ENCODE measurements at places on chromosomes 6 and 20.

- DNase-seq, result no peak
Measured at GRCh38 chr20:38228436-38228835, 32.1 kb downstream of the KIAA1755 start.

GRCh38 chr20:10718661-10719060 is 44.9 kb upstream of the JAG1 start:
- no peak for DNase-seq

GRCh38 chr20:50335866-50336265 is 145.2 kb downstream of the CEBPB start:
- DNase-seq, result no peak

DNA sequence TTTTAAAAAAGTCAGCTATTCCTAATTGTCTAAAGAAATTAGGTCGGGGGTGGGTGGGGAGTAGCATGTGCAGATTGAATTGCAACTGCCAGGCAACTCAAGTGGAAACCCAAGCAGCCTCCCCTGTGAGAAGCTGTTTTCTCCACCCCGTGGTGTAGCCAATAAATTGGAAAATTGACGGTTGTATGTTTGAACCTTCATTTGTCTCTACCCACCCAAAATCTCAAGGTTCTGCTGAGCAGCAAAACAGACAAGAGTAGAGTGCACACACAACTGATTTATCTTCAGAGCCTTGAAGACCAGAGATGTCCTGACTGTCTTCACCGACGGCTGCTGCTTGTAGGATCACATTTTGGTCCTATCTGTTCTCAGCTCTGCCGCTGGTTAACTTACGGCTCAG is 88.5 kb downstream of the DTD1 start:
- DNase-seq, result no peak

DNA sequence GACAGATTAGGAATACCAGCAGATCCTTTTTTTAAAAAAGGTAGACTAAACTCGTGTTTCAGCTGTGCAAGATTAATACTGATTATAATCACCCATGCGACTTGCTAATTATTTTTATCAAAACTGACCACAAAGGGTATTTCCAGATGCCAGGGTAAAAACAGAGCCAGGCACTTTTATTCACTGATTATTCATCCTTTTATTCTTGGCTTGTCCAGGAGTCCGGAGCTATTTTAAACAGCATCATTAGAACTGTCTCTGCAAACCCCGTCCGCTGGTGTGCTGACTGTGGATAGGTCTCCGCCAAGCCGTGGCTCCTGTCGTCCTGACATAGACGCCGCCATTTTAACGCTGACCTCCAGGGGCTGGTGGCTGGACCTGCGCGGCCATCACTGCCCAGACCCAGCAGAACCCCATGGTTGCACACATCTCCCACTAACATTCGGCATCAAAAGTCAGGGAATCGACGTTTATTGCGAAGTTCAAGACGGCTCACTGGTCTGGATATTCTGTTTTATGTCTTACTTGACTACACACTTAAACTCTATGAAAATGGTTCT is 364.8 kb downstream of the THBS2 start:
- DNase-seq, result no peak

- DNase-seq, result no peak
Measured at GRCh38 chr20:3659492-3660261, 3.5 kb downstream of the GFRA4 start.

DNA sequence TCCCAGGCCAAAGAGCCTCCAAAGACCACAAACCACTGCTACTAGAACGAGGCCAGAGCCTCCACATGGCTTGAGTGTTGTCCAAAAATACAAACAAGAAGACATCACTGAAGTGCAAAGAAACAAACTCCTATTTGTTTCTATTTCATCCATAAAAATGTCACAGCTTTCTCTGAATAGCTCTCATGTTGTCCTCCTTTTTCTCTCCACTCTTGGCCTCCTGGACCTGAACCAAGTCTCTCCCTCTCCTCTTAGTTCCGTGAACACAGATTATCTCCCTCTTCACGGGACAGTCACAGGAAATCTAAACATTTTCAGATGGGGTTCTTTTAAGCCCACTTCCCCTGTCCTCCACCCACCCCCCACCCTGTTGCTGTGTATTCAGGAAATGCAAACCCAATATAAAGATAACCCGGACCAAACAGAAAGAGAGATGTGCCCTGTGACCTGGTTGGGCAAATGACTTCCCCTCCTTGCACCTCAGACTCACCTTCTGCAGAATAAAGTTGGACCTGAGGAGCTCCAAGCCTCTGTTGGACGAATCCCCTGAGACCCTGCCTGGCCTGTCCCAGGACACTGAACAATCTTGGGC is 75.8 kb upstream of the MRPS10 start:
- no peak for DNase-seq

DNA sequence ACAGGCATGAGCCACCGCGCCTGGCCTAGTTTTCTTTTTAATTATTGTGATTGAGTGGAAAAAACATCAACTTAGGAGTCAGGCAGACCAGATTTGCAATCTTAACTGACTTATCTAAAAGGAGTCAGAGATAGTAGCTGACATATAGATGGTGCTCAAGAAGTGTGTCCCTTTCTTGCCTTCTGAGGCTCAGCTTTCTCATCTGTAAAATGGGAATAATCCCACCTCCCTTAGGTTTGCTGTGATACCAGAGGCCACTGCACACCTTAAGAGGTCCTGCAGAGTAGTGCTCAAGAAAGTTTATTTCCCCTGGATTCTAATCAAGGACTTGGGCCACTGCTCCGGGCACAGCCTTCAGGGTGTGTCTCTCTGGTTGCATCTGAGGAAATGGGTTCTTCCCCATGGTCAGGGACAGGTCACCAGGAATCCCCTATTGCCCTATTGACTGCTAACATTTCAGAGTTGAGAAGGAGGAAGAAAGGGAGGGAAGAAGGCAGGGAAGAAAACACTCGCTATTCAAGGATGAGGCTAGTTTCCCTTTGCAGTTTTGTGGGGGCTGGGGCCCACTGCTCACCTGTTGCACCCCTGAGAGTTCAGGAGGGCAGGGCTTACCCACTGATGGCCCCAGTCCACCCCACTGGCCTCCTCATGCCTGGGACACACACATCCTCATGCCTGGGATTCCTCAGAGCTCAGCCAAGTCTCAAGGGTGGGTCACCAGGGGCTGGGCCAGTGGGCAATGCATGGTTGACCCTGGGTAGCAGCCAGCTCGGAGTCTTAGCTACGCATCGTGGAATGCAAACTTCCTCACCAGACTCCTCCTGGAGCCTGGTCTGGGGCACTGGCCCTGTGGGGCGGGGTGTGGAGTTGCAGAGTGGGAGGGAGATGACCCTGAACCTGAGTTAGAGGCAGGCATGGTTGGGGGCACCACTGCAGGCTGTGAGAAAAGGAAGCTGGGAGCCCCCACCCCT is 21.2 kb downstream of the C6orf132 start:
- no peak for DNase-seq

- DNase-seq, result no peak
Measured at GRCh38 chr6:1625794-1626435, 16.2 kb downstream of the FOXC1 start.

DNA sequence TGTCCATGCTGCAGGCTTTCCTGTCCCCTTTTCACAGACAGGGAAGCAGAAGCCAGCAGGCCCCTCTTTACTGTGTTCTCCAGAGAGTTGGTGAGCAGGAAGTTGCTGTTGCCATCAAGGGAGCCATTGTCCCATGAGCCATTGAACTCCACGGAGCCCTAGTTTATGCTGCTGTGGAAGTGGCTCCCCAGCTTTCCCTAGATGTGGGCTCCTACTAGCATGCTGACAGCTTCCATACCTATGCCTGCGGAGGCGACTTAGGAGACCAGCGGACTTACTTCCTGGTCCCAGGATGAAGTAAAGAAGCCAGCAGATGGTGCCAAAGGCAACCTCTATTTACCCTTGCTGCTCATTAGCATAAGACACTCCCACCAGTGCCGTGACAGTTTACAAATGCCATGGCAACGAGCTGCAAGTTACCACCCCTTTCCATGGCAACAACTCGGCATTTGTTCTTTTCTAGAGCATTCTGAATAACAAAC is 30.8 kb upstream of the FKBP1A start:
- DNase-seq, result no peak

- DNase-seq, result no peak
Measured at GRCh38 chr6:49110916-49111315, 352.1 kb downstream of the MMUT start.

- DNase-seq, result no peak
Measured at GRCh38 chr20:11867291-11867919, 50.3 kb upstream of the BTBD3 start.

GRCh38 chr20:23477223-23477622 is 13.7 kb upstream of the CST8 start:
- no peak for DNase-seq

DNA sequence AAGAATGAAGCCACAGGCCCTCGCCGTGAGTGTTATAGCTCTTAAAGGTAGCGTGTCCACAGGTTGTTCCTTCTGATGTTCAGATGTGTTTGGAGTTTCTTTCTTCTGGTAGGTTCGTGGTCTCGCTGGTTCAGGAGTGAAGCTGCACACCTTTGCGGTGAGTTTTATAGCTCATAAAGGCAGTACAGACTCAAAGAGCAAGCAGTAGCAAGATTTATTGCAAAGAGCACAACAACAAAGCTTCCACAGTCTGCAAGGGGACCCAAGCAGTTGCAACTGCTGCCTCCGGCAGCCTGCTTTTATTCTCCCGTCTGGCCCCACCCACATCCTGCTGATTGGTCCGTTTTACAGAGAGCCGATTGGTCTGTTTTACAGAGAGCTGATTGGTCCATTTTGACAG is 5.2 kb downstream of the HIVEP1 start:
- no peak for DNase-seq

- no peak for DNase-seq
Measured at GRCh38 chr6:125231133-125231532, 70.6 kb downstream of the HDDC2 start.

- peak; percentile 65 for DNase-seq
Measured at GRCh38 chr20:956330-956951, 40.3 kb upstream of the ANGPT4 start.

DNA sequence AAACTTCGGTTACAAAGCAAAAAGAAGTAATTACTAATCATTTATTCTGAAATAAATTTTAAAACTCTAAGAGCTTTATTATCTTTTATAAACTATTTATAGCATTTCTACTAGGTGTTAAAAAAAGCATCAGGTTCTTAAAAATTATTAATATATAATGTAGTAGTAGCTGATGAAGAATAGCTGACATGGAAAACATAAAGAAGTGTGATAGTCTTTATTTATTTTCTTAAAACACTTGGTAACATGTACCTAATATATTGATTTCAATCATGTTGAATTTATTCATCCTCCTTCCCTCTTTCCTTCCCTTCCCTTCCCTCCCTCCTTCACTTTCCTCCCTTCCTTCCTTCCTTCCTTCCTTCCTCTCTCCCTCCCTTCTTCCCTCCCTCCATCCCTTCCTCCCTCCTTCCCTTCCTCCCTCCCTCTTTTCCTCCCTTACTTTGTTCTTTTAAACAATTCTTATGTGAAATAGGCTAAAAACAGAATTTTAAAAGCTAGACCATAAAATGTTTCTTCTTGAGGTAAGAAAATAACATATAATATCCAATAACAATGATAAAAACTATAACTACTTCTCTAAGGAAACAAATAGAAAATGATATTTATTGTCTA is 913.9 kb upstream of the MAP3K7 start:
- DNase-seq, result no peak

DNA sequence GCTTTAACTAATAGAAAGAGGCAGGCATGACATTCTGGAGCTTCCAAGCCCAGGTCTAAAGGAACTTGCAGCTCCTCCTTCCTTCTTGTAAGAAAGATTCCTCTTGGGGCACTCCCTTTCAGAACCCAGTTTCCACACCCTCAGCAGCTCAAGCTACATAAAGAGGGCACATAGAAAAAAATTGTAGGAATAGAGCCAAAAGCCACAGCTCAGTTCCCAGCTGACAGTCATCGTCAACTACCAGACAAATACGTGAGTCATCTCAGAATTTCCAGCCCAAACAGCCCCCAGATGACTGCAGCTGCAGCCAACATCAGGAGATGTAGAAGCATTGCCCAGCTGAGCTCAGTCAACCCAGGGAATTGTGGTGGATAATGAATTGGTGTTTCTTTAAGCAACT is 349.8 kb upstream of the ARID1B start:
- DNase-seq, result no peak

DNA sequence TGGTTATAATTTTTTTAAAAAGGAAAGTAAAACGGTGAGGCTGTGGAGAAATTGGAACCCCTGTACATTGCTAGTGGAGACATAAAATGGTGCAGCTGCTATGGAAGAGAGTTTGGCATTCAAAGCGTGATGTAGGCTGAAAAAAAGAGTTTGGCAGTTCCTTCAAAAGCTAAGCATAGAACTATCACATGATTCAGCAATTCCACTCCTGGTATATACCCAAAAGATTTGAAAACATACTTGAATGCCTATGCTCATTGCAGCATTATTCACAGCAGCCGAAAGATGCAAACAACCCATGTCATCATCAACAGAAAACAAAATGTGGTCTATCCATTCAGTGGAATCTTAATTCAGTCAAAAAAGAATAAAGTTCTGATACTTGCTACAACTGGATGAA is 4.5 kb upstream of the SGK2 start:
- no peak for DNase-seq

DNA sequence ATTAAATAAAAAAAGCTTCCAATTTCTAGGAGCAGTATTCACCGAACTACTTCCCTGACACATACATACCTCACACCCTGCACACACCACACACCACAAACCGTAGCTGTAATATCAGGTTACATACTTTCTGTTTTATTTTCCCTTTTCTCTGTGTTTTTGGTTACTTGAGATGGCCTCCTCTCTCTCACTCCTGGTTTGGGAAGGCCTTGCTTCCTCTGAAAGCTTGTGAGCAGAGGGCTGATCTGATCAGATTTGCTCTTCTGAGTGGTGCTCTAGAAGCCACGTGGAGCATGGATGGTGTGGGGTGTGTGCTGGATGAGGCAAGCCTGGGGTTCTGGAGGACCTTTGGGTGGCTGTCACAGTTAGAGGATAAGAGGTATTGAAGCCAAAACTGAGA is 20.9 kb downstream of the UTRN start:
- DNase-seq, result no peak

GRCh38 chr6:39850736-39851297 is 58.6 kb downstream of the DAAM2 start:
- DNase-seq, result no peak

DNA sequence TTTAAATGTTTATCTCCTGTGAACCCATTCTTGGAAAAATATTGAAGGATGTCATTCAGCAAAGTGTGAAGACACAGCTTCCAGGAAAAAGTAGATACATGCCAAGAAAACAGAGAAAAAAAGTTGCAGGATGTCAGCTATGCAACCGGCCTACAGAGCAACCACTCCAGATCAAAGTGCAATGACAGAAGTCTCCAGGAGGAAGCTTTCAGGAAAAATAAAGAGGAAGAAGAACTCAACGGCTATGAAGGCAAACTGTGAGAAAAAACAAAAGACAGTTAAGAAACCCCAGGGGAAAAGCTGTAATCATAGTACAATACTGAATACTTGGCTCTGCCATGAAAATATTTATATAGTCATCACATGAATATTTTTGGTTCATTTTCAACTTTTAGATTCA is 30.6 kb downstream of the REPS1 start:
- DNase-seq, result no peak

DNA sequence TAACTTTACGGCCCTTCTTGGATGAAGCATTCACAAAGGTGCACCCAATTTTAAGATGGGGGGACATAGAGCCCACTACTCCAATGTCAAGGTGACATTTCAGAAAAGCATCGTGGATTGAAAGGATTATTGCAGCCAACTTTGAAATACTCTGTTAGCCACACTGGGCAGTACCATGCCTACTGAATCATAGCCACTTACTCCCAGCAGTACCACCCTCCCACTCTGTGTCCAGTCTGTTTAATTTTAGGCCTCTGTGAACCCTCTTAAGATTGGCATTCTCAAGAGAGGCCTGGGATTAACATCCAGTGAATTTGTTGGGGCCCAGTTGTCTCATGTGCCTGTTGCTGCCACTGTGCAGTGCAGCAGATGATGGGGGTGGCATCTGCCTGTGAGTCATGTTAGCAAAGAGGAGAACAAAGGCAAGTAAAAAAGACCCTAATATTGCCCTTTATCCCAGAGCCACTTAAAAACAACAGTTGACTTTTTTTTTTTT is 11.2 kb upstream of the HDAC2 start:
- DNase-seq, result no peak
